ENCODE measurements at places on chromosomes 1 and 21. TPM values are rescaled to one million over a fixed set of nuclear protein-coding genes. Genes with fewer than 3 reads are reported as not detected.

GRCh38 chr1:24139841-24140425, 3.0 kb downstream of the IL22RA1 start:
- DNase-seq, result no peak

GRCh38 chr1:74684301-74684700, 10.7 kb upstream of the ERICH3 start:
- no peak for DNase-seq

MX2 gene
- 9.2 TPM for total RNA-seq

DNAJC8 gene
- 67.3 TPM for total RNA-seq

OR14K1 gene
- not detected for total RNA-seq

- DNase-seq, result no peak
Measured at GRCh38 chr1:40606978-40607377, 58.5 kb downstream of the RIMS3 start.

DNA sequence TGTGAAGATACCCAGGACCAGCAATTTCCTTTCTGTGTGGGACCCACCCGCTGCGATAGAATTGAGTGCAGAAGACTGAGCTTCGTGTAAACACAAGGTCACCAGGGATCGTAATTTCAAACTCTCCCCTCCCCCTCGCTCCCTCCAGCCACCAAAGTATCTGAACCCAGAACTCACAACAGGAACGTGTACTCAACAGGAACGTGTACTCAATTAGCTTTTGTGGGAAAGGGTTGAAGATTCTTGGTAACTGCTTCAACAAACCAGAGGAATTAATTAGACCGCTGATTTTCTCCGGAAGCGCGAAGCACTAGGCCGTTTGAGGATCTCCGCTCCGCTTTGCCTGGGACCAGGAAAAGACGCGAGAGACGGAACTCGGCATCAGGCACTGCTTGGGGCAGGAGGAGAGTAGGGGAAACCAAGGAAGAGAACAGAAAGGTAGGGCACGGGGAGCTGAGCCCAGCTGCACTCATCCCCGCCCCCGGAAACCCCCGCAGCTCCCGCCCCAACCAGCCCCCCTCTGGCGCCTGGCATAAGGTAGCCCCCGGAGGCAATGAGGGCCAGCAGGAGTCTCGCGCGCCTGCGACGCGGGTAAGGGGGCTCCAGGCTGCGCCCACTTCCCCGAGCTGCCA, 453 bp downstream of the DRAM2 start:
- peak; percentile 84 for DNase-seq

MTMR11 gene
- 1.8 TPM for total RNA-seq

DNA sequence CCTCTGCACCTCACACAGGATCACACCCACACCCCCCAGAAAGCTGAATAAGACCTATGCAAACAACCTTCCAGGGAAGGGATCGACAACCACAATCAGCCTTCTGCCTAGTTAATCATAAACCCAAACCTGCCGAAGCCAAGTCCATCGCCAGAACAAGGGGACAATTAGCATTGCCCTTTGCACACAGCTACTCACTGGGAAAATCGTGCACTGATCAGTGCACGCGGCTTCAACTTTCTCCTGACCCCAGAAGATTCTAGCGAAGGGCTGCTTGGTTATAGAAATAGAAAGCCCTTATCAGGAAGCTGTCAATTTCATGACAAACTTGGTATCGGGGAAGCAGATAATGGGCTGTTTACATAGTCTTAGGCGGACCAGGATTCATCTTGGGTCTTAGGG, 29.5 kb downstream of the RUNX1 start:
- DNase-seq, result no peak

GRCh38 chr21:43785134-43785533, 4.2 kb upstream of the RRP1 start:
- DNase-seq, result no peak
